Pancreas (tissue), 10 donors: ENCODE measurements at places on chromosomes 16 and 17. TPM values are rescaled to one million over a fixed set of nuclear protein-coding genes. Genes with fewer than 3 reads are reported as not detected.

DNA sequence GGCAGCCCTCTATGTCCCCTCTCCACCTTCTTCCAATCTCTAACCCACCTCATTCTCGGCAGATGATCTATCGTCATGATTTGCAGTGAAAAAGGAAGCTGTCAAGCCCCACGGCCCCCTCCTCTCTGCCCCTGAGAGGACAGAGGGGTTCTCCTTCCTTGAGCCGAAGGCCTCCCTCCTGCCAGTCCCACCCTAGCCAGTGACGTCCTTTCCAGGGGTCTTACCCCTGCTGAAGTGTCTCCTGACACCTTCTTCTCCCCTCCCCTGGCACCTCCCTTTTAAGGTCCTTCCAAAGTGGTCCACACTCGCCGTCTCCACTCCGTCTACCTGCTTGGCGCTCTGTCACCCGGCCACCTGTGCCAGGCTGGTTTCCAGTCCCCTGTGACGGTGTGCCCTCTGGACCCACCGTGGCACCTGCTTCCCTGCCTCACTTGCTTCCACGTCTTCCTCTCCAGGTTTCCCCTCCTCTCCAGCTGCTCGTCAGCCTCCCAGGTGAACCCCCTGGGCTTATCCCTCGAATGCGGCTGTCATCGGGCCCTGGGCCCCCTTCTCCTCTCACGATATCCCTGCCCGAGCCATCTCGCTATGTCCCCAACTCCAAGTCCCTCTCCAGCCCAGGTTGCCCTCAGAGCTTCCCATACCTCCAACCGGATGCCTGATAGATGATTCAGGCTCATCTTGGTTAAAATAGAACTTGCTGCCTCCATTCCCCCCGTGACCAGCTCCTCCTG is 5.7 kb downstream of the CCDC102A start:
- no peaks in the 10 kb centered on the region for H3K4me1 ChIP-seq
- no peaks in the 10 kb centered on the region for H3K27me3 ChIP-seq
- no peak overlapping the region for H3K4me3 ChIP-seq
- no peaks in the 10 kb centered on the region for H3K36me3 ChIP-seq
- H3K27ac ChIP-seq: no peak overlapping the region

Gene IL34
- total RNA-seq: 0.51 TPM

- no peaks in the 10 kb centered on the region for H3K27me3 ChIP-seq
- H3K4me1 ChIP-seq: no peaks in the 10 kb centered on the region
- H3K36me3 ChIP-seq: no peaks in the 10 kb centered on the region
Measured at GRCh38 chr16:25155553-25156460, 44.3 kb downstream of the LCMT1 start.

DNA sequence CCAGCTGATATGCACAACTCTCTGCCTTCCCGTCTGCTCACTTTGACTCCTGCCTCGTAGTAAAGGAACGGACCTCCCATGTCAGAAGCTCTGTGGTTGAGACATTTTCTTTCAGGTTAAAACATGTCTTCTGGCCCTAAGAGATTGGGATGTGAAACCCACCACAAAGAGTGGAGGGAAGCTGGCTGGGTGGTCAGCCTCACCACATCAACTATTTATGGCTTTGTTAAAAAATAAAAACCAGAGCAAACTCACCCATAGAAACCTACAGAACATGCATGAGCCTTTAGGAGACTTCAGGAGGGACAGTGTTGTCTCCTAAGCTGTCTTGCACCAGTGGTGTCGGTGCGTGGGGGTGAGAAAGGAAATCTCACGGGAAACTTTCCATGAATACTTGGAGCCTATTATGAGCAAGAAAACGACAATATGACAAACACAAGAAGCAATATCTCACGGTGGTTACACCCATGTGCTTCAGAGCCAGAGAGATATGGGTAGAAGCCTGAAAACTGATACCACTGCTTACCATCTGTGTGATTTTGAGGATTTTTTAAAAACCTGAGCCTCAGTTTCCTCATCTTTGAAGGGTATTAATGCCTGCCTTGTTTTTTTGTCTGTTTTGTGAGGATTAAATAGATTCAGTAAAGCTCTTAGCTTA is 61.7 kb upstream of the XYLT1 start:
- no peak for DNase-seq
- no peaks in the 10 kb centered on the region for H3K27me3 ChIP-seq
- no peak overlapping the region for H3K4me3 ChIP-seq
- no peak overlapping the region for H3K27ac ChIP-seq
- no peaks in the 10 kb centered on the region for H3K4me1 ChIP-seq

GRCh38 chr17:40366076-40366860 is 1.7 kb upstream of the GJD3 start:
- no peak overlapping the region for H3K4me3 ChIP-seq
- no peaks in the 10 kb centered on the region for H3K36me3 ChIP-seq
- peaks cover 4% of the 10 kb centered on the region for H3K4me1 ChIP-seq
- no peak for DNase-seq
- no peak overlapping the region for H3K27ac ChIP-seq
